Activated T-helper 17 cell treated with anti-CD3 and anti-CD28 coated beads, Interleukin-2, amount 50 U/mL, for 72 hours (primary cell): ENCODE measurements at places on chromosomes 7 and 10. TPM values are rescaled to one million over a fixed set of nuclear protein-coding genes. Genes with fewer than 3 reads are reported as not detected.

GRCh38 chr7:76356823-76357222 lies 2.0 kb downstream of the YWHAG start:
- ATAC-seq: no peak

MACC1 gene
- total RNA-seq: 2.5 TPM

NOS3 gene
- total RNA-seq: 12.1 TPM

DNA sequence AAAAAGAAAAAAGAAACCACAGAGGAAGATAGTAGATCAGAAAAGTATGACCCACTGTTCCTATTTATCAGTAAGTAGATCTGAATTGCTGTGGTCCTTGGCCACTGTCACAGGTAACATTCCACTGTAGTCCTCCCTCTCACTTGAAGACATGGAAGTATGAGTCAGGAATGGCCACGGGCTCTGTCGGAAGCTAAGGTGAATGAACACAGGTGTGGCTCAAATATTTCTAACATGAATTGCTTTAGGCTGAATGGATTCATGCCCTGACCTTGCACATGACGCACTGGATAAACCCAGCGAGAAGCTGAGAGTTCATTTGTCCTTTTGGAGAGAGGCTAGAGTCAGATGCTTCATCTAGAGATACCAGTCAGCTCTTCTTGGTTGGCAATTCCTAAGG lies 224.5 kb upstream of the SP8 start:
- ATAC-seq: no peak

PRPF18 gene
- total RNA-seq: 18.5 TPM

DNA sequence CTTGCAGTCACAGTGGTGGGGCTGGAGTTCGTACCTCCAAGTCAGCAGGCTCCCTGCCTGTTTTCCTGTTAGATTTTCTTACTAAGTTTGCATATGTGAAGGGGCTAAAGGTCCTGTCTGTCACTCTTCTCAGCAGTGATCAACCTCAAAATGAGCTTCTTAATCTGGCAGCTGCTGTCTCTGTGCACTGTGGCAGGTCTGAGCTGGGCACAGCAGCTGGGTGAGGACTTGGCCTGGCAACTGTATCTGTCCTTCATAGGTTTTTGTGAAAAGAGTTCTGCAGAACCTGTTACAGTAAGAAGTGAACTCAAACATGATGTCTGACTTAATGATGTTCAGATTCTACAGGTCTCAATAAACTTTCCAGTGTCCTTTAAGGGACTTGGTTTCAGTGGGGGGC lies 31.3 kb upstream of the GJD4 start:
- no peak for ATAC-seq

- no peak for ATAC-seq
Measured at GRCh38 chr7:78146546-78146945, 348.0 kb downstream of the PHTF2 start.

GRCh38 chr7:94301024-94301586 lies 93.6 kb upstream of the COL1A2 start:
- ATAC-seq: no peak

ZNF804B gene
- total RNA-seq: not detected

FAM131B gene
- 0.85 TPM for total RNA-seq

DNA sequence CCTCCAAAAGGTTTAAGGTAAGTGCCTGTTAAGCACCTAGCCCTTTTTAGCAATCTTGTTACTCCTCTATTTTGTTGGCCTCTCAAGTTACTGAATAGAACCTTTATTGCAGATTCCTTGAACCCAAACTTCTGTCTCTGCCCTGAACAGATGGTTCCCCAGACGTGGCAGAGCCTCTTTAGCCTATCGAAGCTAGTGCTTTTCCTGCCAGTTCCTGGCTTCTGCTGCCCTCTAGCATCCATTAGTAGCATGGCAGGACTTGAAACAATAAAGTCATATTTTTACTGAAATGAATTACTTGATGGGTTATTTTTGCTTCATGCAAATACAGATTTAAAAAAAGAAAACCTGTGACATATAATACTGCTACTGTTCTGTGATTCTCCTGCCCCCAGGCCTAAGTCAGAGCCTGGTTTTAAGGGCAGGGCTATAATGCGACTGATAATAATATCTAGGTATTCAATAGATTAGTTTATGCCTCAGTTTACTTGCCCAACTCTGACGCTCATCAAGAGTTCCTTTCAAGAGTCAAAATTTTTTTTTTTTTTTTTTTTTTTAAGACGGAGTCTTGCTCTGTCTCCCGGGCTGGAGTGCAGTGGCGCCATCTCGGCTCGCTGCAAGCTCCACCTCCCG lies 84.3 kb upstream of the PHF14 start:
- peak; percentile 69 for ATAC-seq

STK31 gene
- total RNA-seq: 0.19 TPM

DNA sequence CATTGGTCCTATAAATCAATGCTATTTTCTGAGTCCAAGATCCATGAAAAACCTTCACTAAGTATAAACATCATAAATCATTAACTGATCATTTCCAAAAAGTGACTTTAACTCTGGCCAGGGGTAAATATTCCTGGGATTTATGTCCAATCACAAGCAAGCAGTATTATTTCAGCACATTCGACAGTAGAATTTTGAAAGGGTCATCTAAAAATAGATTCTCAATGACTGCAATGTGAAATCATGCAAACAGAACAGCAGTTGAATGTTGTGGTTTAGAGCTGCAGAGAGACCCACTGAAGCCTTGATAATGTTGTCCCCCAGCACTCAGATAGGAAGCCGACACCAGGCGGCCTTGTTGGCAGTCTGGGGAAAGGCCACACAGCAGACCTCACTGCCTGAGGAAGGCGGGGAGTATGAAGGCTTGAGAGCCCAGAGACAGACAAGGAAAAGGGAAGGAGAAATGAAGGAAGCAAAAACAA lies 38.1 kb downstream of the FAM107B start:
- no peak for ATAC-seq

CALCR gene
- total RNA-seq: not detected

APBB1IP gene
- 50.4 TPM for total RNA-seq

- no peak for ATAC-seq
Measured at GRCh38 chr10:111211241-111211640, 134.4 kb downstream of the ADRA2A start.

PRKAR2B gene
- 0.95 TPM for total RNA-seq

HKDC1 gene
- 0.42 TPM for total RNA-seq

DNA sequence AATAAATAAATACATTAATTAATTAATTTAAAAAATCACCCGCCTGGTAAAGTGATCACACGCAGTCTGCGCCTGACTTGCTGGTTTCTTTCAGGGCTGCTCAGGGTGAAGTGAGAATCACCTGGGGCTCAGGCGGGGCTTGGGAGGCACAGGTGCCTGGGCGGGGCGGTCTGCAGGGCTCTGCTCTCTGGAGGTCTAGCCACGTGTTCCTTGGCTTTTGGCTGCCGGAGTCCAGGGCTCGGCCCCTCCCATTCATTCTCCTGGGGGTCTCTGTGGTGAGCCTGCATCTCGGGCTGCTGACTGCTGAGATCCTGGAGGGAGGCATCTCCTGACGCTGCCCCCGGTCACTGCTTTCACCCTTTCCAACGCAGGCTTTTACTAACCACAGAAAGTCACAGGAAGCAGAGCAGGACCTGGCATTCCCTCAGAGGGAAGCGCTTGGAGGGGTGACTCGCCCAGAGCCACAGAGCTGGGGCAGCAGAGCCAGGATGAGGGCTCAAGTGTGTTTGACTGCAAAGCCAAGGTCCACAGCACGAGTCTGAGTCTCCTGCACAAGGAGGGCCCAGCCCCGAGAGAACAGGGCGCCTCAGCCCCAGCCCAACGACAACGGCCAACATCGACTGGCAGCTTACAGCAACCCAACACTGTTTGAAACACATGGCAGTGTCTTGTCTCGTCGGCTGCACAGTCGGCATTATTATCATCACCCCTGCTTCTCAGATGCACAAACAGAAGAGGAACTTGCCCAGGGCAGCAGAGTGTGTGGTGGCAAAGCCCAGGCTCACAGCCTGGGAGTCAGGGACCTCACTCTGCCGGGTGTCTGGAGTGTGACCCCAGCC lies 22.4 kb upstream of the MNX1 start:
- ATAC-seq: no peak

CRYGN gene
- not detected for total RNA-seq

SPDYE1 gene
- not detected for total RNA-seq

DNA sequence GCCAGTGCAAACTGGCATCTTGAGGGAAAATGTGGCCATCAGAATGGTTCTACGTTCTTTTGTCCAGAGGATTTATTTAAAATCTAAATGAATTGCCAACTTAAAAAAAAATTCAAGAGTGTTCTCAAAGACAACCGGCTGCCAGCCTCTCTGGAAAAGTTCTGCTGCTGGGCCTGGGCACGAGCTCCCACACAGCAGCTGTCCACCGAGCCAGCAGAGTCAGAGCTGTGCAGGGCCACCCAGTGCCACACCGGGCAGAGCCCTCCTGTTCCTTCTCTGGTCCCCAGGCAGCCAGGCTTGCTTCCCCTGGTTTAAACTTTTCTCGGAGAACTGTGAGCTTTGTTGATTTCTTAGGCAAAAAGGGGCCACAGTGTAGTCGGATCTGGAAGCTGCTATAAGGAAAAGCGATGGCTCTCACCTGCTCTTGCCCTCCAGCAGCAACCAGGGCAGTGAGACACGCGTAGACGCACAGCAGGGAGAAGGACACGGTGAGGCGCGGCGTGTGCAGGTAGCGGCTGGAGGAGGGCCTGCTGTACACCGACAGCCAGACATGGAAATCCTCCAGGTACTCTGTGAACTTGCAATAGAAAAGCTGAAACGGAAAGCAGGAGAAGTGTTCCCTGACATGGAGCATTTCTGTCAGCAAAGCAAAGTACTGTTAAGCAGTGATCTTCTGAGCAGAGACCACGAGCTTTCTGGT lies 111.6 kb downstream of the PKD1L1 start:
- no peak for ATAC-seq

GRCh38 chr7:99008181-99008631 lies 129.9 kb downstream of the TRRAP start:
- no peak for ATAC-seq

DNA sequence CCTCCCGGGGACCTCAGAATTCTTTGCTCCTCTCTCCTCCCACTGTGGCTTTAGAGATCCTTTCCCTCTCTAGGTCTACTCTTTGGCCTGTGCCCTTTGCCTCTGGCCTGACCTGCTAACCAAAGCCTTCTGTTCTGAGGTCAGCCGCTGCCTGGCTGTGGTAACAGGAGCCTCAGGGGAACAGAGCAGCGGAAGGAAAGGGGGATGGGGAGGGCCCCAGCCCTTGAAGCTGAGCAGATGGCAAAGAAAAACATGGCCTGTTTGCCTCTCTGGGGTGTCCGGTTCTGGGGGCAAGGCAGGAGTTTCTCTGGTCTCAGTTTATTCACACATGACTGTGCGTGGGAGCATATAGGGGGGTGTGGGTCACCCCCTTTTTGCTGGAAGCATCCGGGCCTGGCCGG lies 28.2 kb downstream of the COL26A1 start:
- ATAC-seq: peak; percentile 72

CDK6 gene
- 222 TPM for total RNA-seq

IQUB gene
- total RNA-seq: not detected

DNA sequence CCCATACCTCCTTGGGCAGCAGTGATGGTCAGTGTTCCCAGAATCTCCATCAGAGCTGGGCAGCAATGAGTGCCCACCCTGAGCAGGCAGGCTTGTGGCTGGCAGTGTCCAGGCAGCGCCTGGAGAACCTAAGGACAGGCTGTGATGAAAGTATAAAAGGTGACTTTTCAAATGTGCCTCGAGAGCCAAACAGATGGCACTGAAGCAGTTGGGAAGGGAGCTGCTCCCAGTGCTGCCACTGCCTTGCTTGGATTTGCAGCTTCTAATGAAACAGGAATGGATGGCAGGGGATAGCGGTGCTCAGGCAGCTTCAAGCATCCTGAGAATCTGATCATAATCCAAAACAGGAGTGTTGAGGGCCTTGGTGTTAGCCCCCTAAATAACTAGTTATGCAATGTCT lies 179.8 kb upstream of the AOAH start:
- ATAC-seq: no peak

- ATAC-seq: no peak
Measured at GRCh38 chr10:130409331-130409730, 273.1 kb downstream of the GLRX3 start.

DNA sequence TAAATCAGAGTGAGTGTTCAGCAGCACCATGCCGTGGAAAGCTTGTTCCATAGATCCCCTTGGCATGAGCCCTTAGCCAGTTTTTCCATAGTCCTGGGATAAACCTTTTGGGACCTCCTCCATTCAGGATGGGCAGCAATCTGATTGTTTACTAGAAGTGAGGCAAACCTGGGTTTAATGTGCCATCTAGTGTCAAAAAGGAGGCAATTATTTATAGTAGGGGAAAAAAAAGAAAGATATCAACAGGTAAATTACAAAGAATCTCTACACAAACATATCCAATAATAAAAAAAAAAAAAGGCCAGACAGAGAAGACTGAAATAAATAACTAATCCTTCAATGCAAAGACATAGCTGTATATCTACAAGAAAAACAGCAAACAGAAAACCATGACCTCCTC lies 229.0 kb upstream of the STK17A start:
- no peak for ATAC-seq

DNA sequence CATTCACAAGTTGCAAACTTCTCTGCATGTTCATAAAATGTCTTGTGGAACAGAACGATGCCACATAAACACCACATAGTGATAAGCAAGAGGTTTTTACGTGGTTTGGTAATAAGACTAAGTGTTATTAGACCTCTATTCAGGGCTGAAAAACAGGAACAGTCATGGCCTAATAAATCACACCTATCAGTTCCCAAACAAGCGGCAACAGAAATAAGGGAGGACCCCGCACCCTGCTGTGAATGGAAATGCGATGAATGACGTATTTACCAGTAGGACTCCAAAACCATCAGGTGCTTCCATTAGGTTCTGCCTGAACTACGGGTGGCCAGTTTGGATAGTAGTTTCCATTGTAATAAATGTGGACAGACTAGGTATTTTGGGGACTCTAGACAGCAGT lies 129.1 kb downstream of the TAX1BP1 start:
- no peak for ATAC-seq

DNA sequence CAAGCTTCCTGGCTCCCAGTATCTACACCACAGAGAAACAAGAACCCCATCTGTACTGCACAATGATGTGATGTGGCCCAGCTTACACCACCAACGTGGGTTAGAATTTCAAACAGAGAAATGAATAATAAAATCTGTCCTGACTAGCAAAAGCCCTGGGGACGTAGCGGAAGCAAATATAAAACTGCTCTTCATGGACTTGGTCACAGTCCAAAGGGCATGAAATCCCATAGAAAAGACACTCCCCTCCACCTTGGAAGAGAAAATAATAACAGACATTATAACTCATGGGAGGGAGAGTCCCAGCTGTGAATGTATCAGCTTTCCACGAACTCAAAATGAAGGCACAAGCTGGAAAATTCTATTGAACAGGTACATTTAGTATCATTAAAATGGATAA lies 205.3 kb upstream of the GALNT17 start:
- ATAC-seq: no peak

- ATAC-seq: no peak
Measured at GRCh38 chr7:19248115-19248514, 102.9 kb upstream of the FERD3L start.

- no peak for ATAC-seq
Measured at GRCh38 chr10:69119896-69120295, 4.1 kb upstream of the VPS26A start.

EBLN1 gene
- total RNA-seq: not detected
